Stimulated activated CD4-positive, alpha-beta T cell treated with anti-CD3 and anti-CD28 coated beads, Interleukin-15, amount 100 ng/mL, for 48 hours (primary cell): ENCODE measurements at places on chromosomes 11 and 22.
A peak's percentile ranks its signal among the peaks of the same experiment; 100 is the strongest.

GRCh38 chr22:25881210-25881755 is 139.3 kb downstream of the MYO18B start:
- no peak for DNase-seq

DNA sequence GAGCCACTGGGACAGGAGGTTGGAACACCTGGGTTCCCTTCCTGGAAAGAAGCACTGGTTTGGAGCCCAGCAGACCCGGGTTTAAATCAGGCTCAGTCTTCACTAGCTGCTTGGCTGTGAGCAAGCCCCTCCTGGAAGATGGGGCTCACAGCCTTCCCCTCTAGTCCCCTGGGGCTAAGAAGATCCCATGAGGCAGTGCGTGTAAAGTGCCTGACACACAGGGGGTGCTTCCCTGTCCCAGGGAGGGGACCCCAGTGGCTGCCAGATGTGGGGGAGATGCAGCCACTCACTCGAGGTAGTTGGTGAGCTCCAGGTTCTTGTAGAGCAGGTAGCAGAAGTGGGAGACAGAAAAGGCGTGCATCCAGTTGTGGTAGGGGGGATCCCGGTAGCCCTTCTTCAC is 93.2 kb downstream of the PDE2A start:
- DNase-seq = no peak

- DNase-seq = no peak
These were observed 53.0 kb upstream of the LRRC32 start for GRCh38 chr11:76723548-76723947.

DNA sequence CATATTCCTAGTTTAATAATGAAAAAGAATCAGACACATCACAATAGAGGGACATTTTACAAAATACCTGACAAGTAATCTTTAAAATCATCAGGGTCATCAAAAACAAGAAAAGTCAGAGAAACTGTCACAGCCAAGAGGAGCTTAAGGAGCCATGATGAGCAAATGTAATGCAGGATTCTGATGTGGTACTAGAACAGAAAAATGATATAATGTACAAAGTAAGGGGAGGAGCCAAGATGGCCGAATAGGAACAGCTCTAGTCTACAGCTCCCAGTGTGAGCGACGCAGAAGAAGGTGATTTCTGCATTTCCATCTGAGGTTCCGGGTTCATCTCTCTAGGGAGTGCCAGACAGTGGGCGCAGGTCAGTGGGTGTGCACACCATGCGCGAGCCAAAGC is 198.0 kb upstream of the FAT3 start:
- DNase-seq = no peak

- no peak for DNase-seq
These were observed 988 bp downstream of the MGAT3 start for GRCh38 chr22:39457556-39458443.

DNA sequence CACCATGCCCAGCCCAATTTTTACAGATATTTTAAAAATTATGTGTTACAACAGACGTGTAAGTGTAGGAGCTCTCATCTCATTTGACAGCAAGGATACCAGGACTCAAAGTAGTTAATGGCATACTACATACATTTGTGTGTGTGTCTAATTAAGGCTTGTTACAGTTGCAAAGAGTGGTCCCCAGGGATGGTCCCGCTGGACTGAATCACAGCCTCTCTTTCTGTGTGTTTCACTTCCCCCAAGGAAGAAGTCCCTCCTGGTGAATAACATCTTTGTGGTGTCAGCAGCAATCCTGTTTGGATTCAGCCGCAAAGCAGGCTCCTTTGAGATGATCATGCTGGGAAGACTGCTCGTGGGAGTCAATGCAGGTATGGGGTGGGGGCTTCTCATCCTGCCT is 17.2 kb downstream of the SLC2A11 start:
- no peak for DNase-seq

GRCh38 chr11:42972741-42973140 is 339.1 kb upstream of the API5 start:
- no peak for DNase-seq

DNA sequence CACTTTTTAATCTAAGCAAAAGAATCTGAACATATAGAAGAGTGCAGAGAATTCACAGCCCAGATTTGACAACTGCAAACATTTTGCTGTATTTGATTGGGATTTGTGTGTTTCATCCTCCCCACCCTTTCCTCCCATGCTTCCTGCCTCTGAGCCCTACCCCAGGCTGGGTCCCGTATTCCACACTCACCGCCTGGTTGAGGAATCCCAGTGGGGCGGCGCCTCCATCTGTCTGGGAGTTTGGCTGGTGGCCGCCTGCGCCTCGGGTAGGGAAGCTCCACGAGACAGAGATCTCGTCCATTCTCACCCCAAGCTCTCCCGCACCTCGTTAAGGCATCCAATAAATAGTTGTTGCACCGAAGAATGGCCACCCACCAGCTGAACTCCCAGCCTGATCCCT is 105.9 kb upstream of the SLC22A12 start:
- no peak for DNase-seq

DNA sequence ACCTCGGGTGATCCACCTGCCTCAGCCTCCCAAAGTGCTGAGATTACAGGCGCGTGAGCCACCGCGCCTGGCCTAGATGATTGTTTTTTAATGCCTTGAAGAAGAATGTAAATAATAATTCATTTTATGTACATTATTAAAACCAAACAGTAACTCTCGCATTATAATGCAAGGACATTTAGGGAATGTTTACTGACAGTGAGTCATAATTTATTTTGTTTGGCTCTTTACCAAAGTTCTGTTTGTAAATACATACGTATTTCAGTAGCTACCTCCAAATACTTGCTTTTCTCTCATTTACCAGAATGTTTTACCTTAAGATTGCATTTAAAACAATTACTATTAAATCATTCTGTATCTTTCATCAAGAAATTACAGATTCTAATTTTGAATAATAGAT is 3.0 kb downstream of the RAB39A start:
- no peak for DNase-seq

- no peak for DNase-seq
These were observed 17.4 kb upstream of the OR9I1 start for GRCh38 chr11:58142761-58143160.

GRCh38 chr11:71489311-71490043 is 36.5 kb downstream of the NADSYN1 start:
- peak; percentile 49 for DNase-seq

- DNase-seq = no peak
These were observed 561.0 kb downstream of the OPCML start for GRCh38 chr11:132971351-132971750.

DNA sequence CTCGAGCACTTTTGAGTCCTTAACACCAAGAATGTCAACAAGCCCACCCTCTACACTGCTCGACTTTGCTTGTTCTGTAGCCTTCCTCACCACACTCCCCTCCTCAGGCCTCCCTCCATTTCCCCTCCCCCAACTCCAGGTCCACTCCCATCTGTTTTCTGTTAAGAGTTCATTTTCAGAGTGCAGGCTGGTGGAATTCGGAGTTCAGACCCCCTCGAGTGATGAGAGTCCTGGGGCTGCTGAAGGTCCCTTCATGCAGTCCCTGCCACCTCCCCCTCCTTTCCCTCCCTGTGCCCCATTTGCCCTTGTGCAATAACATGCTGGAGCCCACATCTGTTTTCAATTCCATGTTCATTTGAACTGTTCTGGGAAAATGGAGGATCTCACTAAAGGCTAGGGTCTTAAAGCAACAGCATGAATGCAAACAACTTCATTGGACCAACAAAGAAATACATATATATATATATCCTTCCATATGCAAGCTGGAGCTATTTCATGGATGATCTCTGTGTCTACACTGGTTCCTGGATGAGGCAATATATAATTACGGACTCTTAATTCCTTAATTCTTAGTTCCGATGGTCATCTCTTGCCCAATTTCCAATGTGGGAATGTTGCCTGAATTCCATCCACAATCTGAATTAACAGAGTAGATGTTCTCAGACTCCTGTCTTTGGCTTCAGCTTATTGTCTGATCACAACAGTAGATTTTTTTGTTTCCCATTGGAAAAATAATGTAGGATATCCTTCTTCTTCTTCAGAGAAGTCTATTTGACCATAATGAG is 340.4 kb downstream of the ETS1 start:
- no peak for DNase-seq

- peak; percentile 63 for DNase-seq
These were observed 3.4 kb downstream of the TSPAN32 start for GRCh38 chr11:2305140-2305778.

- no peak for DNase-seq
These were observed 198.5 kb downstream of the BRD1 start for GRCh38 chr22:49629261-49629570.

GRCh38 chr22:44571566-44572413 is 73.8 kb upstream of the RTL6 start:
- no peak for DNase-seq

- no peak for DNase-seq
These were observed 87.6 kb upstream of the TIMP3 start for GRCh38 chr22:32713737-32714457.

DNA sequence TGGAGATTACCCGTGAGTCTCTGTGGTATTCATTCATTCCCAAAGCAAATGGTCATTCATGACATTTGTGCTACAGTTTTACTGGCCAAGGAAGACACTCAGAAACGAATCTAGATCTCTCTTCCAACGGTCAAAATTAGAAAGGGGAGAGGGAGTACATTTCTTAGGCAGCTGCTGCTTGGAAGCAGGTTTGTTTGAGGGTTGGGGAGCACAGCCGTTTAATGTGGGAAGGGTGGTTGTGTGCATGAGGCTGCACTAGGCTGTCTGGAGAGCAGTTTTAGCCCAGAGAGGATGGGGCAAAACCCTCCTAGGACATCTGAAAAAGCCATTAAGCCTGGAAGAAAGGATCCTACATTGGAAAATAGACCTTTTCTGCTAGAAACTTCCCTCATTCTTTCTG is 29.7 kb upstream of the TIMP3 start:
- no peak for DNase-seq

- DNase-seq = no peak
These were observed 1005.9 kb downstream of the BRD1 start for GRCh38 chr22:48821727-48822126.

DNA sequence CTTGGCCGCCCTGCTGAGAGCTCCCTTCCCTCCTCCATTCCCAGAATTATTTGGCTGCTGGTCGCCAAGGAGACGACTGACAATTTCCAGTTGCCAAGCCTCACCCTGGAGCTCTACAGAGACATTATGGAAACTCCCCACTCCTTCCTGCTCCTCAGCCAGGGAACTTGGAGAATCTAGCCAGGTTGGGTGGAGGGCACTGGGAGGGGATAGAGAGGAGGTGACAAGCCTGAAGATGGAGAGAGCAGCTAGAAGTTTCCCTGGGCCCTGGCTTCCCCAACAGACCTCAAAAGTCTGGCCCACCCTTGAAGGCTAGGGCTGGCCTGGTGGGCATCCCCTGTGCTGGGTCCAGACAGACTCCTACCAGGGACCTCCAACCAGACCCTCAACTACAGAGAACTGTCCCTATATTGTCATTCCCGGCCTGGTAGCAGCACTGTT is 6.7 kb upstream of the VSIG10L2 start:
- DNase-seq = no peak

GRCh38 chr11:88886796-88887195 is 179.0 kb downstream of the GRM5 start:
- DNase-seq = no peak

DNA sequence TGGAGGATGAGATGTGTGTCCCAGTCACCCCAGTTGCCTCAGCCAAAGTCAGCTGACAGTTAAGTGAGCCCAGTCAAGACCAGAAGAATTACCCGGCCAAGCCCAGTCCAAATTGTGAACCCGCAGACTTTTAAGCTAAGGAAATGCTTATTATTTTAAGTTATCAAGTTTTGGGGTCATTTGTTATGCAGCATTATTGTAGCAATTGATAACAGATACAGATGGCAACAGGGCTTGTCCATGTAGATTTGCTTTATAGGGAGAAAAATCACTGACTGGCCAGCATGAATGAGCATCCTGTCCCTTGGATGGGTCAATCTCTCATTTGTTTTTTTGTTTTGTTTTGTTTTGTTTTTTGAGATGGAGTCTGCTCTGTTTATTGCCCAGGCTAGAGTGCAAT is 22.9 kb downstream of the SDHAF2 start:
- DNase-seq = no peak

DNA sequence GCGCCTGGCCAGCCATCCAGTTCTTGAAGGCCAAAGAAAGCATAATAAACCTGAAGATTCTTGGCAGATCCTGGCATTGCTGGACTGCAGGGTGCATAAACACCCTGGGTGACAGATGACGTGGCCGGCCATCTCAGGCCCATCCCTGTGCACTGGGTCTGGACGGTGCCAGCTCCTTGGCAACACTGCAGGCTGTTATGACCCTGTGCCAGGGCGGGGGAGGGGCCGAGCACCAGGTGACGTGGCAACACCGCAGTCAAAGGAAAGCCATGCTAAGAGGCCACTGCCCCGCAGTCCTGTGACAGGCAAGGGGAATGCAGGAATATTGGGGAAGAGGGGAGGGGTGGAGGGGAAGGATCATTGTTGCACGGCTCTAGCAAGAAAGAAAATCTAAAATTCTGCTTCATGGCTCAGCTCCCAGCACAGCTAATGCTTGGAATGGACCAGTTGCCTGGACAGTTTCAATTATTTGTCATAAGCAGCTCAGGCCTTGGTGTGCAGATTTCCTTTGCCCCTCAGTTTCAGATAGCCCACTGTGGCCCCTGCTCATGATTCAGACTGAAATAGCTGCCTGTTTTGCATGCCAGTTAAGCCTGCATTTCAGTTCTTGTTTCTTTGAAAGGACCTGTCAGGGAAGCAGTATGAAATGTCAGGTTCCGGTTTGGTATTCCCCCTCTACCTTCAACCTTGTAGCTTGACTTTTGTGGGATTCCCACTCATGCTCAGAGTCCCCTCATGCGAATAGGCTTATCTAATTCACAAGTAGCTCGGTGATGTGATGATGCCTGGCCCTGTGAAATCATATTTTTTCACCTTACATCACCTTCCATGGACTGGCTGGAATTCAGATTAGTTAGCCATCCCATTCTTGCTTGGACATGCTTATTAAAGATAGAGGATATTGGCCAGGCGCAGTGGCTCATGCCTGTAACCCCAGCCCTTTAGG is 29.7 kb upstream of the DDX6 start:
- DNase-seq = no peak

DNA sequence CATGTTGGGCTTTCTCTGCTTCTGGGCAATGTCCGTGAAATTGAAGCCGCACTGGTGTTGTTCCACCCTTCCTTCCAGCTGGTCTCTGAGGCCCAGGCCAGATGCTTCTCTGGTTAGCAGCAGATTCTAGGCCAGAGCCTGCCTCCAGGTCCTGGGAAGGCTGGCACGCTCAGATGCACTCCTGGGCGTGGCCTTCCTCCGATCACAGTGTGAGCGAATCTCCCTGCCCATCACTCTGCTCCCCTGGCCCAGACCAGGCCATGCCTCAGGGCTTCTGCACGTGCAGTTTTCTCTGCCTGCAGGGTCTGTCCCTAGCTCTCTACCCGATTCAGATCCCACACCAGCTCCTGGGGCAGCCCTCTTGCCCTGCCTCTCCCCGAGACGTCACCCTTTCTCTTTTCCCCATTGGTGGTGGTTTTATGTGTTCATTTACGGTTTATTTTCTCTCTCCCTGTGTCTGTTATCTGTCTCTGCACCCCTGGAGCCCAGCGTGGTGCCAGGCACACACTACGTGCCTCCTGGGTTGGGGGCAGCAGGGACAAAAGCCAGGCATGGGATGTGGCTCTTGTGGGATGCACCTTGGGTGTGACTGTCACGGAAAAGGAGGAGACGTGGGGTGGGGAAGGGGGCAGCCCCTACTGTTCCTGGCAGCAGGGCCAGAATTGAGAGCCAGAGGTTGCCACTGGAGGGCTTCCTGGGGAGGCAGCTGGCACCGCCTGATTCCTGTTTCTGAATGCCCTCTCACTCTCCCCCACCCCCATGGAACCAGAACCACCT is 66.0 kb downstream of the KCNQ1 start:
- DNase-seq = no peak

GRCh38 chr22:17366329-17366728 is 2.9 kb upstream of the CECR2 start:
- DNase-seq = no peak

GRCh38 chr11:121476379-121477032 is 23.7 kb upstream of the SORL1-AS1 start:
- DNase-seq = no peak
